ENCODE measurements at places on chromosomes 3 and 15. TPM values are rescaled to one million over a fixed set of nuclear protein-coding genes. Genes with fewer than 3 reads are reported as not detected.

DNA sequence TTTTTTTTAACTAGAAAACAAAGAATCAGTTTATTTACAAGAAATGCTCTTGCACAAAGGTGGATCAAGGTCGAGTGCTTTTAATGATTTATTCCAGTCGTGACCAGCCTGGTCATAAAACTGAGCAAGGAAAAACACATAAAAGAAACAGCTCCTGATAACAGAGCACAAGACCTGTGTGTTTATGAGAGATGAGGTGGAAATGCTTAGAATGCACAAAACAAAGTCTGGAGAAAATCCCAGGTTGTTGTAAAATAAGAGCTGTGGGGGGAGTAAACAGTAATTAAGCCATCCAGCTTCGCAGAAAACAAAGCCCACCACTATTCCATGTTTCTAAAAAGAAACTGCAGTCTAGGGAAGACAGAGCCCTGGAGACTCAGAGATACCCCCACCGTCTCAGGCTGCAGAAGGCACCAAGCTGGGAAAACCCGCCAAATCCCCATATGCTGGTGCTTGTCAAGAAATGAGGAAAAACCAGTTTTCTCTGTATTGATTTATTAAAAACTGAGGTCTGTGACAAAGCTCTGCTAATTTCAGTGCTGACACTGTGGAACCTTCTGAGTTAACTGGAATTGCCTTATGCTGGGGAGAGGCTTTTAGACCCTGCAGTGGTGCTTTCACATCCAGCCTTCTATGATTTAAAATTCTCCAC is 139.3 kb downstream of the ADAMTS17 start:
- DNase-seq = peak; percentile 46

DNA sequence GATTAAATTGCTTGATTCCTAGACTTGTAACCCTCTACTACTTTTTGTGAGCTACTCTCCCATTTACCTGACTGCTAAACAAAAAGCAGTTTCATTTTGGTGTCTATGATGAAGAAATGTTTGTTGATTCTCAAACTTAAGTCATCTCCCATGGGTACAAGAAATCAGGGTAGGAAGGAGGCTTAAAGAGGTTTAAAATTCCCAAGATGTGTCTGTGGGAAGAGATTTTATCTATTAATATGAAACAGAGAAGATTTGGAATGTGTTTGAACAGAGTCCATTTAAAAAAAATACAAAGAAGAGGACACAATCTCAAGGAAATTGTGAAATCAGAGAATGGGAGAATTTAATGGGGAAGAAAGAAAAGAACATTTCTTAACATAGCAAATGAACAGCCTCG is 14.8 kb downstream of the P3H2 start:
- no peak for DNase-seq

- no peak for DNase-seq
Measured at GRCh38 chr3:120147072-120147871, 53.0 kb upstream of the GSK3B start.

GRCh38 chr3:9779721-9780457 is 10.1 kb upstream of the CAMK1 start:
- DNase-seq = no peak

GRCh38 chr3:127762077-127762786 is 60.1 kb downstream of the MGLL start:
- peak; percentile 12 for DNase-seq

DNA sequence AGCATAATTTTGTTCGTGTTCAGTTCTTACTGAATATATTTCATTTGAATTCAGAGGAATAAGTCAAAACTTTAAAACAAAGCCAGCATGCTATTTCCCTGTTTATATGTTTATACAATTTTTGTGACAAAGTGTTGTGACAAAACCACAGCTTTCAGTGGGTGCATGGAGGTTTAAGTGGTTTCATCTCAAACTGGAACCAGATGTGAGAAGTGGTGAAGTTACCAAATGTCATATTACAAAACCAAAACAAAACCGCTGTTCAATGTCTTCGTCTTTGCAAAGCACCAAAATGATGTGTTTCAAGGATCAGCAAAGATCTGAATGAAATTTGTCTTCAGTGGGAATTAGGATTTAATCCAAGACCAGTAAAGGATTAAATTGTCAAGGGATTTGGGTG is 59.3 kb upstream of the OSTN start:
- DNase-seq = no peak

DNA sequence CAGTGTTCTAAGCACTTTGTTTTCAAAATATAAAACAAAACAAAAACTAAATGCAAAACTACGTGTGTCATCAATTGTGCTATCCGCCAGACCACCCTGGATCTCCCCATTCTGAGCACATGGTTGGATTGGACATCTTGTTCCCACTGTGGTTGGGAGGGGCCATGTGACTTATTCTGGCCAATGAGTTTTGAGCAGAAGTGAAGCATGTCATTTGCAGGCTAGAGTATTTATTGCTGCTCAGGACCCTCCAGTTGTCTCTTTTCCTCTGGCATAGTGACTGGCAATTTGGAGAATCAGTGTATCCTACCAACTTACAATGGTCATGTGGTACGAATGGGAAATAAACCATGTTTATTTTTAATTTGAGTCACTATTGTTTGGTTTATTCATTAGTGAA is 70.2 kb upstream of the ST8SIA2 start:
- DNase-seq = no peak

DNA sequence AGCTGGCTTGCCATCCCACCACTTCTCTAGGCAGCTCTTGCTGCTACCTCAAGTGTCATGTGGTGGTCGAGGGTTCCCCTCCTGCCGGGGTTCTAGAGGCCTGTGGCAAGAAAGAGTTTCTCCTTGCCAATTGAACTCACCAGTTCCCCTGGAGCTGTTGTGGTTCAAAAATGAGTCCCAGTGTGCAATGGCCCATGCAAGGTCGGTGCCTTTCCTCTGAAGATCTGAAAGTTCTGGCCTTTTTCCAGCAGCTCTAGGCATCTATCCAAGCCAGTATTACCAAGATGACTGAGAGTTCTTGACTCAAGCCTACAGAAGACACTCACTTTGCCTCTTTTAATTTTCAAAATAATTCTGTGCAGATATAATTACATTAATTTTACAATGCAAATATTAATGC is 163.6 kb downstream of the KCNMB2 start:
- no peak for DNase-seq

GRCh38 chr3:169556349-169556870 is 107.1 kb downstream of the MECOM start:
- no peak for DNase-seq

DNA sequence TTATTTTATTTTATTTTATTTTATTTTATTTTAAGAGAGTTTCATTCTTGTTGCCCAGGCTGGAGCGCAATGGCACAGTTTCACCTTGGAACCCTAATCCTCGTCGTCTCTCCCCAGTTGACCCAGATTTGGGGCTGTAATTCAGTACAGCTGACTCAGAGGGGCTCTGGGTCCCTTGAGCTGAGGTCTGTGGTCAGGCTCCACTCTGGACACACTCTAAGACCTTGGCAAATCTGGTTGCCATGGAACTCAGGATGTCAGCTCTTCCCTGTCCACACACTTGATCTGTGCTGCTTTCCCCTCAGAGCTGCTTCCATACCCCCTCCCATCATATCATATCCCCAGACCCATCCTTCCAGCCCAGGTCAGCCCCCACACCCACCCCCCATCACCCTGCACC is 675 bp upstream of the CYP11A1 start:
- no peak for DNase-seq

GRCh38 chr15:38062696-38063095 is 128.3 kb downstream of the TMCO5A start:
- DNase-seq = peak; percentile 53

DNA sequence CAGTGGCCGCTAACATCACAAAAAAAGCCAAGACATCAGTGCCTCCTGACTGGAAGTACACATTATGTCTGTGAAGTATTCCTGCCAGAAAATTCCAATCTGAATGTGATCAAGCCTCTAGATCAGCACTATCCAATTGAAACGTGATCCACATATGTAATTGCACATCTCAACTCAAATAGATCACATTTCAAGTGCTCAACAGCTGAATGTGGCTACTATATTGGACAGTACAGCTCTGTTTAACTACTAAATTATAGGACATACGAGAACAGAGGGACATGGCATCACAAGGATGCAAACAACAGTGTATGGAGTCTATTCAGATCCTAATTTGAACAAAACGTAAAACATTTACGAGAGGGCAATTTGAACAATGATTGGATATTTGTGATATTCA is 542 bp upstream of the UBAP1L start:
- no peak for DNase-seq

DNA sequence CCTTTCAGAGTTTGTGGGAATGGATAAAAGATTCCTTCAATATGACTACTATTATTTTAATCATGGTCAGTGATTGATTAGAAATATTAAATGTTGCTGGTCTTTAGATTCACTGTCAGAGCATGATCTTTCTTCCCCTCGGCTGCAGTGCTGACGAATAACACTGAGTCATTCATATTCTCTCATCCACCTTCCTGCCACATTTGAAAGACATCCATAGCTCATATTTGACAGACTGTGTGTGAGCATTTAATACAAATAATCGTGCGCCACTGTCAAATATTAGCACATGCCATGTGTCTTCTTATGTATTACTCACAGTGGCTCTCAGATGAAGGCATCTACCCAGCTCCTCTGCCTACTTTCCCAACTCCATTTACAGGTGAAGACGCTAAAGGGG is 476.5 kb upstream of the TPRG1 start:
- no peak for DNase-seq

- no peak for DNase-seq
Measured at GRCh38 chr3:123723070-123723469, 138.2 kb upstream of the HACD2 start.

GRCh38 chr3:181344331-181344730 is 354.8 kb upstream of the DNAJC19 start:
- DNase-seq = no peak

DNA sequence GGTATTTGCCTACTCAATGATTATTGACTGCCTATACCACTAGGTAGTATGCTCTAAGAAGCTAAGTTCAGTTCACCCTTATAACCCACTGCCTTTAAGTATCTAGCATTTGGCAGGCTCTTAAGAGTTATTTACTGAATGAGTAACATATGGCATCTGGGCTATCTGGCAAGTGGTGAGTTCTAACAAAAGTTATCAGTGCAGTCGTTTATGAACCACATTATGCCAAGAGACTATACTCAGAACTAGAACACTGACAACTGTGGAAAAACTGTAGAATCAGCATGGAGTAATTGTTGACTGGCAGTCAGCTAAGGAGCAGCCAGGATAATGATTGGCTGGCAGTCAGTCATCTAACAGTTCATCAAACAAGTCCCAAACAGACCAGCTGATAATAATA is 25.8 kb downstream of the RAF1 start:
- DNase-seq = no peak

DNA sequence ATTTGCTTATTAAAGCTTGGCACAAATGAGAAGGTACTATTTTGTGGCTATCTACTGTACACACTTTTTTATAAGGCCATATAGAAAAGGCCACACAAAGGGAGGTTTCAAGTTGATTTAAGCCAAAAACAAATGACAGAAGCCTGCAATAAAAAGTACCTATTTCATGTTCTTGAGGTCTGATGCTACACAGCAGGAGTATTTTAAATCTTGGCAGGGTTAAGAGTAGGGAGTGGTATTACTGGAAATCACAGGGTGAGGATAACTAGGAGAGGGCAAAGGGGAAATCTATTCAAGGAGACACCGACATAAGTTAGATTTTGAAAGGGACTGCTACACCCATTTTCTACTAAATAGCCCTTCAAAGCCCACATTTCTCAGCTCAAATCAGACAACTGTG is 146.2 kb downstream of the GREM1 start:
- DNase-seq = no peak

- DNase-seq = no peak
Measured at GRCh38 chr3:73391984-73392383, 232.8 kb downstream of the PDZRN3 start.

- peak; percentile 42 for DNase-seq
Measured at GRCh38 chr15:100125401-100126191, 216.2 kb downstream of the ADAMTS17 start.

GRCh38 chr3:148146947-148147826 is 550.5 kb upstream of the AGTR1 start:
- DNase-seq = peak; percentile 27

- no peak for DNase-seq
Measured at GRCh38 chr15:81190922-81191507, 5.7 kb upstream of the IL16 start.

- DNase-seq = no peak
Measured at GRCh38 chr3:78495301-78495700, 1272.5 kb downstream of the ROBO1 start.

- DNase-seq = no peak
Measured at GRCh38 chr15:49232236-49232806, 62.3 kb downstream of the GALK2 start.

- DNase-seq = no peak
Measured at GRCh38 chr3:41141433-41142167, 57.7 kb upstream of the CTNNB1 start.

GRCh38 chr3:192869131-192870031 is 48.3 kb downstream of the MB21D2 start:
- no peak for DNase-seq

GRCh38 chr3:39505866-39506742 is 38.6 kb downstream of the MOBP start:
- no peak for DNase-seq

DNA sequence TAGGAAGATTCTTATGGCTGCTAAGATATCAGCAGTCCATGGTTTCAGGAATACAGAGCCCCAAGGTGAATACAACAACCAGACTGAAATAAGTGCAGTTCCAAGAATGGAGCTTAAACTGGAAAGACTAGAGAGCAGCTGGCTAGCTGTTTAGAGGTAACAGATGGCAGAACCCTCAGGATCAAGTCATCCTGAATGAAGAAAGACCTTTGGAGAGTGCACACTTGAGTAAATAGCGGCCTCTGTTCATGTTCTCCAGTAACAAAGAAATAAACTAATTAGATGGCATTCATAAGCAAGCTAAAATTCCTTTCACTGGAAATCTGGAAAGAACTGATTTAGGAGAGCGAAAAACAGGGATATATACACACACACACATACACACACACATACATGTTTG is 968.4 kb downstream of the FHIT start:
- DNase-seq = no peak

- DNase-seq = no peak
Measured at GRCh38 chr3:14431452-14431916, 29.1 kb downstream of the SLC6A6 start.

GRCh38 chr3:190325923-190326322 is 3.7 kb upstream of the CLDN1 start:
- DNase-seq = no peak

The LMCD1 gene
- polyA plus RNA-seq = 24.3 TPM

The FSTL1 gene
- polyA plus RNA-seq = 31.1 TPM

The SPESP1 gene
- 3.7 TPM for polyA plus RNA-seq

The FBXW12 gene
- polyA plus RNA-seq = not detected

The SCN5A gene
- polyA plus RNA-seq = 0.06 TPM

The NMB gene
- polyA plus RNA-seq = 19.7 TPM

The CCDC39 gene
- polyA plus RNA-seq = not detected

The FOXL2NB gene
- polyA plus RNA-seq = not detected

Data from kidney (tissue), 22 donors.